GM12892 (cell line): ENCODE measurements at places on chromosomes 6 and 20.

GRCh38 chr6:53664623-53665022 is 933 bp downstream of the KLHL31 start:
- no peak for DNase-seq

DNA sequence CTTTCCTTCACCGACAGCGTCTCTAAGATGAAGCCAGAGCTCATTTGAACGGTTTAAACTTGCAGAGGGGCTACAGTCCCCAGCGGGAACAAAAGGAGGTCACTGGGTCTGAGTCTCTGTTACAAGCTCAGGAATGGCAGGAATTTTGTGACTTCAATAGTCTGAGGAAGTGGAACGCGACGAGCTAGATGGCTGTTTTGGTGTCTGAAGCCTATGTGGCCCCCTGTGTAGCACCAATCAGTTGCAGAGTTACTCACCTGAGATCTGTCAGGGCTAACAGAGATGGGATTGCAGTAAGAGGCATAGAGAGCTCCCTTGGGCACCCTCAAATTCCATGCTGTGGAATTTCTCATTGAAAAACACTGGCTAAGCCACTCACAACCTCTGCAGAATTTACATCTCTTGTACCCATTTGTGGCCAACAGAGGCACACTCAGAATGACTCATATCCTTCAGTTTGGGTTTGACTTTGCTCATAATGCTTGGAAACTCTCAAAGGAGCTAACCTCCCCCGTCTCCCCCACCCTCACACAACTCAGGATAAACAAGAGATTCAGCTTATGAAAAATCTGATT is 7.1 kb upstream of the TCP11 start:
- no peak for DNase-seq

GRCh38 chr6:72952808-72953630 is 272.3 kb downstream of the KHDC1L start:
- no peak for DNase-seq

DNA sequence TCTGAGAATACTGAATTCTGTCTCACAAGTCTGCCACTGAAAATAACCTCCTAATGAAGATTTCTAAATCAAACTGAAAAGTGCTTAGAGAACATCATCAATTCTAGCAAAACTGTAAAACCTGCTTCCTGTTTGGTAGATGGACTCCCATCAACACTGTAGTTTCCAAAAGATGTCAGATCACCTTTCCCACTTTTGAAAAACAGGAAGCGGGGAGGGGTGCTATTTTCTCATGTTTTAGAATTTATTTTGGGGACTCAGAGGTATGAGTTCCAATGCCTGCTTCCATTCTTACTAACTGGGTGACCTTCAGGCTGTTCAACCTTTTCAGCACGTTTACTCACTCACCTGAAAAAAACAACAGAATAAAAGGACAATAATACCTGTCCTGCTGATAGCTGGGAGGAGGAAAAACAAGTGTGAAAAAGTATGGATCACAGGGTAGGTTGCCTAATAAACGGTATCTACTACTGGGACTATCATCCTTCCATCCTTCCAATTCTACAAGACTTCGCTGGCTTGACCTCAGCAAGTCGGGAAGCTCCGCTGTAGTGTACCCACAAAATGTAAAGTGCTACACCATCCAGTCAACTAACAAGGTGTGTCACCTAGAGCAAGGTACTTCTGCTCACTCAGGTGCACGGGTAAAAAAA is 1.1 kb downstream of the ATP5F1E start:
- DNase-seq, result no peak

- no peak for DNase-seq
Observed at GRCh38 chr20:15938847-15939246, 634.4 kb downstream of the KIF16B start.

GRCh38 chr6:40671001-40671693 is 84.0 kb upstream of the LRFN2 start:
- no peak for DNase-seq
